ENCODE measurements at places on chromosomes 16 and 17.

- no peak for DNase-seq
These were observed 46.5 kb upstream of the GINS3 start for GRCh38 chr16:58345574-58346354.

GRCh38 chr16:72847187-72848027 is 200.5 kb downstream of the ZFHX3 start:
- no peak for DNase-seq

GRCh38 chr17:10071141-10071540 is 127.3 kb downstream of the GAS7 start:
- DNase-seq = no peak

- DNase-seq = no peak
These were observed 21.3 kb downstream of the CYLD start for GRCh38 chr16:50763211-50763610.

DNA sequence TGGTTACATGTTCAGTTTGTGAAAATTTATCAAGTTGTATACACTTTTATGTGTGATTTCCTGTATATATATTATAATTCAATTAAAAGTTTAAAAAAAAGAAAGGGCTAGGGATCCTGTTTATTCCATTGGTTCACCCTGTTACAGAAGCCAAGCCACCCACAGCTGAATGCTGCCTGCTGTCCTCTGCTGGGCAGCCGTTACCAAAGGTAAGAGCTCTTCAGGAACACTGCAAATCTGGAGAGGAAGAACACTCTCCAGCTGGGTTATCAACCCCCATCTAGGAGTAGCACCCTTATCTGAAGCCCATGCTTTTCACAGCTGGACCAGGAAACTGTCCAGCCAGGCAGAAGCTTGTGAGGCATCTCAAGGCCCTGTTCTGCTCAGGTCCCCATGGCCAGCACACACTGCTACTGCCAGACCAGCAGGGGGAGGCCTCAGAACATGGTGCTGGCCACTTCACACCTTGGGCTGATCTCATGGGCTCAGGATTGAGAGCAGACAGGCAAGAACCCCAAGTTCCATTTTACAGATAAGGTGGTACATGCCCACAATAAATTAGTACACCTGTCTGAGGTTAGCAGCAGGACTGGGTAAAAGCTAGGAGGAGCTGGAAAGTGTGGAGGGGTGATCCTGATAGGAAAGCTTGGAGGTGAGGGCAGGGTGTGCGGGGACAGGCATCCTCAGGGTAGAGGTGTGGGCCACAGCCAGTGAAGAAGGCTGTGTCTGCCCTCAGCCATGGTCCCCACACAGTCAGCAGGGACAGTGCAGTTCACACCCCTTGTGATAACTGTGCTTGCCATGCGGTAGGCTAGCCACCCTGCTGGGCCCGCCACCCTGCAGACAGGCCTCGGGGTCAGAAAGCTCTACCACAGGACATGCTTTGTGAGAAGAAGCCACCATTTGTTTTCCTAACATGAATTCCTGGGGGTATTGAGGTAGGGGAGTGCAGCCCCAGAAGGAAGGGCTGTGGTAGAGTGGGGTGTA is 54.3 kb upstream of the SREBF1 start:
- peak; percentile 51 for DNase-seq

DNA sequence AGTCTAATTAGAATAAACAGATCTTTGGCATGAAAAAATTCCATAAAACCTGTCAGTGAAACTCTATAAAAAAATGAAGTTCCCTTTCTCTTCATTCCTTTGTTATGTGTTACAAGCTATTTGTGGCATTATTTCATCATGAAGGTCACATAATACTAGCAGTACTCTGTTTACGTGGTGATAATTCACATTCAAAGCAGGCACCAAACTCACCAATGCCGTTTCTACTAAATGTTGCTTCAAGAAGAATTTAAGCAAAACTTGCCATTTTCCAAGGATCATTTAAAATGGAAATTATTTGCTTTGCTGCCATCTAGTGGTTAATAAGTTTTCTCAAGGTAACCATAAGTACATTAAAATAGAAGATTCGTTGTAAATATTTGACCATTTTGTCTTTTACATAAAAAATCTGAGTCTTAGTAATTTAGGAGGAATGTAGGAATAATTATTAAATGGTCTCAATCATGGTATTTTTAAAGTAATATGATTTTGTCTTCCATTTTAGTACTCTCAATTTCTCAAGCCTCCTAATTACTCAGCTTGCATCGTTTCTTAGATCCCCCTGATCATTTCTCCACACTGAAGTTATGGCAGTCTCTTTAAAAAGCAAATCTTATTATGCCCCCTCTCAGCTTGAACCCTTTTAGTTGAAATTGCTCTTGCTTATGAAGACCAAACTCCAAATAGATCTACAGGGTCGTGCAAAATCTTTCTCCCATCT is 80.8 kb downstream of the OMG start:
- no peak for DNase-seq

GRCh38 chr17:27222515-27222914 is 71.4 kb upstream of the WSB1 start:
- no peak for DNase-seq

DNA sequence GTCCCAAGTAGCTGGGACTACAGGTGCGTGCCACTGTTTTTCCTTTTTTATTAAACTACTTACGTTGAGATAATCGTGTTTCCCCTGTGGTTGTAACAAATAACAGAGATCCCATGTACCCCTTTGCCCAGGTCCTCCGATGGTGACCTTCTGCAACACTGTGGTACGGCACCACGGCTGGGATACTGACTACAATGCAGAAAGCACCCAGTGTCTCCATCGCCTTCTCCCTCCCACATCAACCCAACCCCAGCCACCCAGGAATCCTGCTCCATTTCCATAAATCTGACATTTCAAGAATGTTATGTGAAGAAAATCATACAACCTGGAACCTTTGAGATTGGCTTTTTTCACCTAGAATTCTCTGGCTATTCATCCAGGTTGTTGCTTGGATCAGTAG is 22.1 kb downstream of the MPRIP start:
- no peak for DNase-seq

GRCh38 chr17:12007466-12007865 is 10.2 kb upstream of the ZNF18 start:
- no peak for DNase-seq

- peak; percentile 45 for DNase-seq
These were observed 26.8 kb upstream of the TMEM220 start for GRCh38 chr17:10756619-10757018.

GRCh38 chr16:51569203-51569931 is 418.3 kb upstream of the SALL1 start:
- no peak for DNase-seq

Data from colonic mucosa (tissue), 4 donors.